Kidney capillary endothelial cell (primary cell): ENCODE measurements at places on chromosomes 4 and X.

DNA sequence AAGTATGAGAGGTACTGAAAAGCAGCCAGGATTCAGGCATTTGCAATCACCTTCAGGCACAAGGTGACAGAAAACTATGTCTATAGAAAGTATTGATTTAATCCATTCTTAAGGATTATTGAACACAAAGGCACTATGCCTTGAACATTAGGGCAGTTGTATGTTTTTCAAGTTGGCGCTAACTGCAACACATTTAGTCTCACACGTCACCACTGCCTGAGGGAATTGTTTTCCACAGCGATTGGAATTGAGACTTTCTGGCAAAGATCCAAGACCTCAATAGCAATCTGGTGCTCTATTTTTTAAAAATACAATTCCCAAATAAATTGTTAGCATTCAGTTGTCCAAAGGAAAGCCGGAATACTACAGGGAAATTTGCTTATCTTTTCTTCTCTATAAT is 52.7 kb upstream of the FTHL17 start:
- no peak for DNase-seq

DNA sequence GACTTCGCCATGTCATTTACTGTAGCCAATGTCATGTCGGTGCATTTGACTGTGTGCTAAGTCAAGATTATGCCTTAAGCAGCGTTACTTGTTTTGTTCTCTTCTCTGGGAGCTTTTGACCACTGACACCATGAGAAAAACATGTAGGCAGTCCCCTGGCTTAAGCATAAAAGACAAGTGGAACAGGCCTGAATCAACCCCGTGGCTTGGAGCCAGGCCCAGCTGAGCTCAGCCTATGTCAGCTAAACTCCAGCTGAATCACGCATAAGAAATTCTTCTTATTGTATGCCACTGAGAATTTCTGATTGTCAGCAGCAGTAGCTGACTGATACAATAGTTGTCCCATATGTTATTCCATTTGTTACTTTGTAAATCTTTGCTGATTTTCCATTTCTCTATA is 261.9 kb downstream of the CBLL2 start:
- DNase-seq = no peak

DNA sequence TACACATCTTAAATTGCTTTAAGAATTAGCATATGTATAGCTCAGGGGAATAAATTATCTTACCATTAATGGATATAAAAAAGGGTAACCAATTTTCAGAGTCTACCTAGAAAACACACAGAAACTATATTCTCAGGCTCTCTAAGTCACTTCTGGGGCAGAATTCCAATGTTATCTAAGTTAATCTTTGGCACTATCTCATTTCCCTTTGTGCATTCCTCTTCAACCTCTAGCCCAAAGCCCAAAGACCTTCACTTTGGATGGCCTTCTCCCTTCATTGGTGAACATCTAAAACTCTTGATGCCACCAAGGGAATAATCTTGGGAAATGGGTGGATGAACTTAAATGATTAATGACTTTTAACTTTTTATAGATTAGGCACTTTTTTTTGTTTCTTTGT is 108.3 kb downstream of the APBB2 start:
- DNase-seq = no peak

- DNase-seq = no peak
Measured at GRCh38 chrX:70001269-70001668, 48.5 kb downstream of the AWAT2 start.

DNA sequence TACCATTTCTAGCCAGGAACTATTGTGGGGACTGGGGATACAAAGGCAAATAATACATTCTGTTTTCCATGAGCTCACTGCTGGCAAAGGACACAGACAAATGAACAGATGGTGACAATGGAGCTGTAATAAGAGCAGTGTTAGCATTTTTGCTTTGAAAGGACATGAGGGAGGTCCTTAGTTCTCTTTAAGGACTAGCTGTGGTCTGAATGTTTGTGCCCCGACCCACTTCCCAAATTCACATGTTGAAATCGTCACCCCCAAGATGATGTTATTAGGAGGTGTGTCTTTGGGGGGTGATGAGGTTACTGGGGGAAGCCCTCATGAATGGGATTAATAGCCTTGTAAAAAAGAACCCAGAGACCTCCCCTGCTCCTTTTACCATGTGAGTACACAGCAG is 30.3 kb downstream of the CCNG2 start:
- no peak for DNase-seq

DNA sequence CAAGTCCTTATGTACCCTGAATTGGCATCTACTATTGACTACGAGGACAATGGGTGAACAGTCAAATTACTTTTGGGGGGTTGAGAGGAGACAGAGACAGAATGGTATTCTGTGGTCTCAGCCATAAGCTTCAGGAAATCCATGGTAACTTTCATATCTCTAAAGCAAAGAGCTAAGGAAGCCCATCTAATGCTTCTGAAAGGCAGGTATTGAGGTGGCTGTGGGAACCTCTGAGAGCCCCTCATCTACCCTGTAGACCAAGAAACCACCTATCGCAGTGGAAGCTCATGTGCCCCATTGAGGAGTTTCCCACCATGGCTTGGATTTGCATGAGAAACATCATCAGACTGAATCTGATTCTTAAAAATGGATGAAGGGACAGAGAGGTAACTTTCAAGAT is 23.1 kb upstream of the BMP2K start:
- no peak for DNase-seq

GRCh38 chr4:140092094-140092851 is 61.7 kb downstream of the MAML3 start:
- no peak for DNase-seq

GRCh38 chr4:168496834-168497233 is at the start of gene PALLD:
PALLD (plus strand) TSS chr4:168497052.
- no peak for DNase-seq

GRCh38 chrX:46959101-46959500 is 46.9 kb downstream of the JADE3 start:
- no peak for DNase-seq

GRCh38 chrX:96314985-96315384 is 369.7 kb upstream of the DIAPH2 start:
- peak; percentile 40 for DNase-seq

- DNase-seq = no peak
Measured at GRCh38 chr4:48585401-48585800, 95.3 kb downstream of the ZAR1 start.

DNA sequence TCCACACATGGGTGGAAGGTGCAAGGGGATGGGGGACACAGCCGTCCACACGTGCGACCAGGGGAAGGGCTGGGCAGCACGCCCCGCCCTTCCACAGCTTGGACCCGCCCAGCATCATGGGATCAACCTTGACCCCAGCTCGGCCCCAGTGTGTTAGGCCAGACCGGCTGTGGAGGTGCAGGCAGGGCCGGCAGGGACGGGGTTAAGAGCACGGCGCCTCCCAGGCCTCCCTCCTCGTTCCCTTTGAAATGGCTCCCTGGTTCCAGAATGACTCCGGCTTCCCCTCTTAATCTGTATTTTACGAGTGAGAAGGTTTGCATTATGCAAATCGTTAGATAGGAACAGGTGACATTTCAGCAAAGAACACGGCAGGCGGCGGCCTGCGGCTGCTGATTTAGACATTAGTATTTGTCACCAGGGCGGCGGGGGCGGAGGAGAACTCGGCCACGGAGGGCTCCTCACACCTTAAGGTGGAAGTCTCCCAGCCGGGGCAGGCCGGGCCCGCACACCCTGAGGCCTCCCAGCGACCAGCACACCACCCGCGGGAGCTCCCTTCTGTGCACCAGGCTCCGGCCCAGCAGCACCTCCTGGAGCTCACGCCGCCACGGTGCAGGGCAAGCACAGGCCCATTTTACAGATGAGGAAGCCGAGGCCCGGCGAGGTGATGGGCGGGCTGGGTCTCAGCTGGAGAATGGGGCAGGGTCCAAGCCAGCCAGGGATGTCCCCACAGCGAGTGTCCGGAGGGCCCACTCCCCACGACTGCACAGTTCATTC is 116.1 kb downstream of the FAM53A start:
- DNase-seq = no peak

- DNase-seq = no peak
Measured at GRCh38 chrX:2901367-2902036, 27.6 kb downstream of the ARSD start.

GRCh38 chr4:75154994-75155393 is 222.1 kb downstream of the PARM1 start:
- DNase-seq = no peak

GRCh38 chr4:57190601-57191481 is 80.7 kb upstream of the IGFBP7 start:
- DNase-seq = peak; percentile 16

GRCh38 chrX:155778844-155779553 is 102.1 kb upstream of the VAMP7 start:
- DNase-seq = no peak

DNA sequence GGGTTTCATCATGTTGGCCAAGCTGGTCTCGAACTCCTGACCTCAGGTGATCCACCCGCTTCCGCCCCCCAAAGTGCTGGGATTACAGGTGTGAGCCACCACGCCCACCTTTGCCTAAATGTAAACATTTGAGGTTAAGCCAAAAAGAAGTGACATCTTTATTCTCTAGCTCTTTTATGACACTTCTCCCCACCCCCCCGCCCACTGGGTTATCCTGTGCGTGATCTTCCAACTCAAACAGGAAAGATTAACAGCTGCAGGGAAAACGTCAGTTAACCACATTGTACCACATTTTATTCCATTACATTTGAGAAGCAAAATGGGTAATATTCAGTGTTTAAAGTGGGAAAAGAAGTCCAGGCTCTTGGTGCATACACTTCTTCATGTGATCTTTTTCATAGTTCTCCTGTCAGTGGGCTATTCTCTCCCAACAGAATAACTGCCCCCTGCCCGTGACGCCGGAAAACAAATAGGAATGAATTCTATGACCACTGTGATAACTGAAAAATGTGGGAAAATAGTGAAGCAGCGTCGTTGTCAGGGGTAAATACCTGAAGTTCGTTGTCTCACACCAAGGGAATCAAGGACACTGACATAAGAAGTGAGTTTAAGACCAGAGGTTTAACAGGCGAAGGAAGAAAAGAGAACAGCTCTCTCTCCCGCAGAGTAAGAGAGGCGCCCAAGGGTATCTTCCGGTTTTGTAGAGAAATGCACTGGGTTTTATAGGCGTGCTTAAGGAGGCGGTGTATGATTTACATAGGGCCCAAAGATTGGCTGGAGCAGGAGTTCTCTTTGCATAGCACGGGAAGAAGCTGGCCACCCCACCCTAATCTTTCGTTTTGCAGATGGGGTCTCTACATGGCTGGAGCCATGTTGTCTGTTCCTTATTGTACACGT is 9.7 kb upstream of the SRD5A3 start:
- DNase-seq = no peak

GRCh38 chrX:78329486-78329885 is 2.1 kb upstream of the CYSLTR1 start:
- no peak for DNase-seq

- DNase-seq = no peak
Measured at GRCh38 chr4:141702472-141703182, 66.2 kb downstream of the IL15 start.

DNA sequence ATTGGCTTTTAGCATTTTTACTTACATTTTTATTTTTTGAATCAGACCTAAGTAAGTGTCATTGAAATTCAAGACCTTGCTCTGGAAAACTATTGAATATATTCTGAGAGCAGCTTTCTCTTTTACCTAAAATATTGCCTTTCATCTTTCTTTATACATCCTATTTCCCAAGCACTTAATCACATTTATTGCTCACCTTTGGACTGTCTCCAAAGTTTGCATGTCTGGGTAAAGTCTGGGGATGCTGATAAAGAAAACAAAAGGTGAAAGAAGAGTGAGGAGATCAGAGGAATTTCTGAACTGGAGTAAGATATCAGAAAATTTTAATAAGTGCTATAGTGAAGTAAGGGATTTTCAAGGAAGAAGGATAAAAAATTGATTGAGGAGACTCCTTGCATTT is 308.5 kb upstream of the AADAT start:
- DNase-seq = no peak

DNA sequence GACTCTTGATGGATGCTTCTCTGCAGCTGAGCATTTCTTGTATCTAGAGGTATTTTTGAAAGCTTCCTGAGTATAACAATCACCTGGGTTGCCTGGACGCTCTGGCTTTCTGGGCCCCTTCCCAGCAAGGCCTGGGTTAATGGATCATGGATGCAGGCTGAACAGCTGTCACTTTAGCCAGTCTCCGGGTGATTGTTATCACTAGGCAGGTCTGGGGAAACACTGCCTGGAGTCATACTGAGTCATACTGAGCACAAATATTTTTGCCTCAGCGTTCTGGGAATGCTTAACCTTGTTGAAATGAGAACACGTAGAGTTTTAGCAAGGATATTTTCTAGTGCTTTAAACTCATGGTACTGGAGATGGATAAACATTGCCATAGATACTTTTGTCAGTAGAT is 102.6 kb downstream of the PHEX start:
- DNase-seq = peak; percentile 47

DNA sequence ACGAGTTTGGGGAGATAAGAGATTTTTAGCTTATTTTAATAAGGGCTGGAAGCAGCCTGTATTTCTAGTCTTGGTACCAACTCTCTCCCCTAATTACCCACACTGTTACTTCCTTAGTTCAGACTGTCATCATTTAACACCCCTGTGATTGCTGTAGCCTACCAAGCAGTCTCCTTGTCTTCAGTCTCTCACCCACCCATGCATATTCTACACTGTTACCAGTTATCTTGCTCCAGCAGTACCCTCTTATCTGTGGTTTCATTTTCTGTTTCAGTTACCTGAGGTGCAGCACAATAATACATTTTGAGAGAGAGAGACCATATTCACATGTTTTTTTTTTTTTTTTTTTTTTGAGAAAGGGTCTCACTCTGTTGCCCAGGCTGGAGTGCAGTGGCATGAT is 80.2 kb downstream of the DIAPH2 start:
- DNase-seq = no peak

- DNase-seq = no peak
Measured at GRCh38 chrX:24842486-24842885, 148.8 kb downstream of the POLA1 start.

- no peak for DNase-seq
Measured at GRCh38 chrX:145002771-145003170, 244.5 kb upstream of the SPANXN1 start.

DNA sequence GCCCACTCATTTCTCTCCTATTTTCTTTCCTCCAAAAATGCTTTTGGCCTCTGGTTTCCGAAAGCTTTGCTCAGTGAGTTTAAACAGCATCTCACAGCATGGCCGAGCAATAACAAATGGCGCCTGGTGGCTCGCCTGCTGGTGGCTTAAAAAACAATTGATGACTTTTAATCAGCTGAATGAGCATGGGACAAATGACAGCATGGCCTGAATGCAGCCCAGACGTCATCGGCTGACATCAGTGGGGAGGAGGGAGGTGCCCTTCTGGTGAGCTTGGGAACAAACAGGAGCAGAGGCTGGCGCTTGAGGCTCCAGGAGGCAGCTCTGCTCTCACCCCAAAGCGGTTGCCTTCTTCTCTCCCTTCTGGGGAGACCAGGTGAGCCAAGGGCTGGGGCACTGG is 286.4 kb downstream of the BCOR start:
- DNase-seq = no peak

DNA sequence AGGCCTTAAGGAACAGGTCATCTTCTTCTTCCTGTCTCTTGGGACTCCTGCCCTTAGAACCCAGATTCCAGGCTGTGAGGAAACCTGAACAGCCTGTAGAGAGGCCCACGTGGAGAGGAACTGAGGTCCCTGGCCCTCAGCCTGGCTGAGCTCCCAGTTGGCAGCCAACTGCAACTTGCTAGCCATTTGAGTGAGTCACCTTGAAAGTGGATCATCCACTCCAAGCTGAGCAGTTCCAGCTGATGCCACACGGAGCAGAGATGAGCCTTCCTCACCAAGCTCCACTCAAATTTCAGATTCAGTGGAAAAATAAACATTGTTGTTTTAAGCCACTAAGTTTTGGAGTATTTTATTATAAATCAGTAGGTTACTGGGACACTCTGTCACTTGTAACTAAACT is 392.5 kb downstream of the BCOR start:
- peak; percentile 61 for DNase-seq

- DNase-seq = no peak
Measured at GRCh38 chrX:22360129-22360528, 87.4 kb downstream of the CBLL2 start.
